ENCODE measurements at places on chromosomes 16 and 17. TPM values are rescaled to one million over a fixed set of nuclear protein-coding genes. Genes with fewer than 3 reads are reported as not detected.

The NPIPA2 gene
- 3.6 TPM for total RNA-seq

The SMIM36 gene
- not detected for total RNA-seq

The GLTPD2 gene
- not detected for total RNA-seq

DNA sequence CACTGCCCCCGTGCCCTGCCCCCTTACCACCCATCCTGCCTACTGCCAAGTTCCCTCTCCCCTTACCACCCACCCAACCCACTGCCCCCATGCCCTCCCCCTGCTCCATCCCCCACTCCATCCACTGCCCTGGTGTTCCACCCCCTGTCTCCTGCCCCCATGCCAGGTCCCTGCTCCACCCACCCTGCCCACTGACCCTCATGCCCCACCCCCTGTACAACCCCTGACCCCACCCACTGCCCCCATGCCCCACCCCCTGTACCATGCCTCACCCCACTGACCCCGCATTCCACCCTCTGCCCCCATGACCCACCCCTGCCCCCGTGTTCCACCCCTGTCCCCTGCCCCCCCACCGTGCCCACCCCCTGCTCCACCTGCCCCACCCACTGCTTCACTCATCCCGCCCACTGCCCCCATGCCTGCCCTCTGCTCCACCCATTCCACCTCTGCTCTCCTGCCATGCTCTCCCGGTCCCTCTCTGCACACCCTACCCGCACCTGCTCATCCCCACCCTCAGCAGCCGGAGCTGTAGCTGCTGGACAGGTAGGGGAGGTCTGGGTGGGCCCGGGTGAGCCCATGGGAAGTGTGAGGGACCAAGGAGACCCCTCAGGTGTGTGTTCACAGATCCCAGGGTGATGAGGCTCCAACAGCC, 7.4 kb upstream of the FN3KRP start:
- DNase-seq, result no peak

- no peak for DNase-seq
These were observed 56.2 kb downstream of the PRMT7 start for GRCh38 chr16:68367030-68367429.

DNA sequence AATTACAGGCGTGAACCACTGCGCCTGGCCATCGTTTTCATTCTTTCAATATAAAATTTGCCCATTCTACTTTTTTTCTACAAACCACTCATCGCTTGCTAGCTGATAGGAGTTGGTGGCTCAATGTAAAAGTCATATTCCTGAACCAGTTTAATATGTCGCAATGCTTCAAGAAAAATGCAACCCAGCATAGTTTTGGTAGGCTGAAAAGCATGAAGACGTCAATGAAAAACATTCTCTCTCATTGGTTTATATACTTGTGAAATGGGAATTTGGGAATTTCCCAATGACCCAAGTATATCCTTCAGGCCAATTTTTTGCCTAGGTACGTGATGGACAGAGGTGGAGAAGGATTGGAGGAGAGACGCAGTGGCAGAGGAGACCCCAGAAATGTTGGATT, 26.9 kb downstream of the USP43 start:
- DNase-seq, result no peak
